ENCODE measurements at places on chromosomes 3 and 15.

- DNase-seq, result no peak
Observed at GRCh38 chr3:56975567-56975966, 84.9 kb upstream of the SPATA12 start.

DNA sequence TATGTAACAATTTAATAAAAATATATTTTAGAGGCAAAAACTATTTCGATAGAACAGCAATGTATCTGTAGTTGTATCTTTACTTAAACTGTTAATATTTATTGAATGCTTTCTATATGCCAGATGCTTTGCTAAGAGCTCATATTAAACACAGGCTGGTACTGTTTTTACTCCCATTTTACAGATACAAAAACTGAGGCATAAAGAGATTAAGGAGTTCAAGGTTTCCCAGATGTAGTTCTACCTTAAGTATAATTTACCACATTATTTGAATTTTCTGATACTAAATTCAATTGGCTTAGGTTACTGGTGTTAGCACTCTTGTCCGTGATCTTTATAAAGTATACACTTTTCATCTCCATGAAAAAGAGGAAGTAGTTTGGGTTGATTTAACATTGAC is 149.8 kb downstream of the ROBO2 start:
- DNase-seq, result no peak

- no peak for DNase-seq
Observed at GRCh38 chr15:28264166-28264565, 57.8 kb downstream of the HERC2 start.

GRCh38 chr3:10286596-10287295 is 6.0 kb downstream of the GHRL start:
- DNase-seq, result no peak

- DNase-seq, result no peak
Observed at GRCh38 chr15:33161209-33161608, 33.3 kb downstream of the FMN1 start.

DNA sequence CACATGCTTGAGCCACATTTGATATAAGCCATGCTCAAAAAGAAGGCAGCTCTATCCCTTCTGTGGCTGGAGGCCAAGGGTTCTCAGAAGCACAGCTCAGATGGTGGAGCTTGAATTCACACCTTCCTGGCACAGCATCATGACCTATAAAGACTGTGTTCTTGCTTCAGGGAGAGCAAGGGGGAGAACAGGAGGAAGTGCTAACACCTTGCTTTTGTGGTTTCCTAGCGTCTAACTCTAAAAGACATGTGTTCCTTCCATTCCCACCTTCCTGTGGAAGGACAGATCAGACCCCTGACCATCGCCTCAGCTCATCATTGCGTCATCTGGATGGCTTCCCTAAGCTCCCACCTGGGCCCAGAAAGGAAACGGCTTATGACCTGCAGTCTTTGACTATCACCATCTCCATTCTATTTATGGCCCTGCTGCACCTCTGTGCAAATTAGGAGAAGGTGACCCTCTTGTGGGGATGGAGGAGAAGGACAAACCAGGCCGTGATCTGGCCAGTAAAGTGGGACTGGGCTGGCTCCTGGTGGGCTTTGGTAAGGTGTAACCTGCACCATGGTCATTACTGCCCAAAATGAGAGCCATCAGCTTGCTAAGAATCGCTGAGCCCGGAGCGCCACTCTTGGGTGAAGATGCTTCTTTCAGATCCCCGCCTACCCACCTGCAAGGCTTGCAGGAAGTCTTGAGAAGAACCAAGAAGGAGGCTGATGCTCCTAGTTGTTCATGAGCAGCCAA is 128.5 kb downstream of the SERPINI1 start:
- no peak for DNase-seq

DNA sequence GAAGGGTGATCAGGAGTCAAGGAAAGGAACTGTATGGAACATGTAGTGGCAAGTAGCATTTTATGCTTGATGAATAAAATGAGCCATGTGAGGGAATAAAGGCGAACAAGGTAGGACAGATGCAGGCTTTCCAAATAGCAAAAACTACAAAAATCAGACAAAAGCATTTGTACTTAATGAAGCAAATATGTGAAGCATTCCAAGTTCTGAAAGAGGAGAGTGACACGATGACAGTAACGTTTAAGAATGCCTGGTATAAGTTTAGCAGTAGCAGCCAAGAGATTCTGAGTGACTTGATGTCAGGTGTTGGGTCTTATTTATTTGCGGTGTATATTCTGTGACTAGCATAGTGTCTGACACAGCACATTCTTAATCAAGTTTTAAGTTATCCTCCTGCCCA is 408.2 kb upstream of the RASGRP1 start:
- no peak for DNase-seq

- peak; percentile 38 for DNase-seq
Observed at GRCh38 chr15:90419738-90420406, 31.8 kb downstream of the IQGAP1 start.

DNA sequence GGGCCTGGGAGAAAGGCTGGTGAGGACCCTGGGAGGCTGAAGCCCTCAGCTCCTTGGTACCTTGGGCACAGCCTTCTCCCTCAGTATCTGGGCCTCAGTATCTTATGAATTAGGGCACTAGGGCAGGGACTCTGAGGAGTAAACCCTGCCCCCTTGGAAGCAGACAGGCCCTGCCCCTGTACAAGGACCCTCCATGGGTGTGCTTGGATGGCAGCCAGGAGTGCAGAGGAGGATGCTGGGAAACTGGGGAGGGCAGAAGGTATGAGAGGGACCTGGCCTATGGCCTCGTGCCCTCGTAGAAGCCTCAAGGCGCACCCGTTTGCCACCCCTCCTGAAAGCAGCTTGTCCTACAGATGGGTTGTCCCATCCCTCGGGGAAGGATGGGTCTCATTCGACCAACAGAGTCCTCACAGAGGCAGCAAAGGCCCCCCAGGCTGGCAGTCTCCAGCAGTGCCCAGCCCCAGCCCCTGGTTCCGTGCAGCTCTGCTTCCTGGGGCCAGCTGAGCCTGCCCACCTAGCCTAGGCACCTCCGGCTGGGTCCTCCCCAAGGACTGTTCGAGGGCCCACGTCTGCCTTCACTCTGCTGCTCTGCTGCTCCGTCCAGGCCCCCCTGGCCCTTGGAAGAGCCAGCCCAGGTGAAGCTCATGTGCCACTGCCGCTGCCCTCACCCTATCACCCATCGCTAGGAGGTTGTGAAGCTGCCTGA is 15.3 kb upstream of the SEMA3F start:
- no peak for DNase-seq

- DNase-seq, result no peak
Observed at GRCh38 chr3:141336672-141337522, 31.4 kb upstream of the ZBTB38 start.

DNA sequence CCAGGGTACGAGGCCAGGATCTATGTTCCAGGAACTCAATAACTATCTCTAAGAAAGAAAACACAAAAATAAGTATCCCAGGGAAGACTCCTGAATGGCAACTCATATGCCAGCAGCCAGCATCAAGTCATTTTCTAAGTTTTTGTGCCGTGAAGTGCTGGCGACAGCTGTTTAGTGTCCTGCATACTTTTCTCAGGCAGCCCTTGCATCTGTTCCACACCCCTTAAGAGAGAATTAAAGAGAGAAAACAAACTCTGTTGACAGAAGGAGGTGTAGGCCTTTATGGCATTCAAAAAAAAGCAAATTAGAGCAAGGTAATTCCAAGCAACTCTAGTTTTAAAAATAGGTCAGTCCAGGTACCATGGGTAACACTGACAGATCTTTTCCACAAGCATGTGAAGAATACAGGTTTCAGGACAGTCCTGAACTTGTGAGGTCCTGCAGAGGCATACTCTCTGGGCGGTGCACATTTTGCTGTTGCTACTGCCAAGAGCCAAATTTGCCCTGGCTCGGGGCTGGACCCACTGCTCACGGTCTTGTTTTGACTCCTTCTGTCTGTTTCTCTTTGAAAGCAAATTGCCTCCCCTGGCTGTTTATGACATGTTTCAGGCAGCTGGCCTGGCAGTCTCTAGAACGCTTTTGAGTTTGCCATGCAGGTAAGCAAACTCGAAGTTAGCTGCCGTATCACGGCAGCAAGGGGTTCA is 252.1 kb upstream of the ADAMTS9 start:
- DNase-seq, result no peak

GRCh38 chr15:42068601-42069000 is 25.8 kb downstream of the PLA2G4D start:
- no peak for DNase-seq

DNA sequence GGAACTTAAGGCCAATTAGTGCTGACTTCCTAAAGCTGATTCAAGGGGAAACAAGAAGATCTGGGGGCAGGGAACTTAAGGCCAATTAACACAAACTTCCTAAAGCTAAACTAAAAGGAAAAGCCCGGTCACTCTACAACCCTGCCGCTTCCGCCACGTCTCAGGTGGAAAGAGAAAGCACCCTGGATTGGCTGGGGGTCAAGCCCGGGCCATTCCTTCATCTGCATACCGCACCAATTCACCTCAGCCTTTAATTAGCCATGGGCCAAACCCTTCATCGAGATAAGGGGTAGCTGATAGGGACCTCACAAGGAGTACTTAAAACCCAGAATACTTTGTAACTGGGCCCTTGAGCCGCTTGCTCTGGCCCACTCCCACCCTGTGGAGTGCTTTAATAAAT is 14.4 kb downstream of the TMPRSS7 start:
- no peak for DNase-seq

- no peak for DNase-seq
Observed at GRCh38 chr15:81146006-81146405, 11.9 kb downstream of the CFAP161 start.

Measured in activated CD4-positive, alpha-beta T cell treated with anti-CD3 and anti-CD28 coated beads, Interleukin-2, amount 50 U/mL, for 48 hours (primary cell).